Astrocyte of the spinal cord (primary cell): ENCODE measurements at places on chromosomes 5 and 9.

DNA sequence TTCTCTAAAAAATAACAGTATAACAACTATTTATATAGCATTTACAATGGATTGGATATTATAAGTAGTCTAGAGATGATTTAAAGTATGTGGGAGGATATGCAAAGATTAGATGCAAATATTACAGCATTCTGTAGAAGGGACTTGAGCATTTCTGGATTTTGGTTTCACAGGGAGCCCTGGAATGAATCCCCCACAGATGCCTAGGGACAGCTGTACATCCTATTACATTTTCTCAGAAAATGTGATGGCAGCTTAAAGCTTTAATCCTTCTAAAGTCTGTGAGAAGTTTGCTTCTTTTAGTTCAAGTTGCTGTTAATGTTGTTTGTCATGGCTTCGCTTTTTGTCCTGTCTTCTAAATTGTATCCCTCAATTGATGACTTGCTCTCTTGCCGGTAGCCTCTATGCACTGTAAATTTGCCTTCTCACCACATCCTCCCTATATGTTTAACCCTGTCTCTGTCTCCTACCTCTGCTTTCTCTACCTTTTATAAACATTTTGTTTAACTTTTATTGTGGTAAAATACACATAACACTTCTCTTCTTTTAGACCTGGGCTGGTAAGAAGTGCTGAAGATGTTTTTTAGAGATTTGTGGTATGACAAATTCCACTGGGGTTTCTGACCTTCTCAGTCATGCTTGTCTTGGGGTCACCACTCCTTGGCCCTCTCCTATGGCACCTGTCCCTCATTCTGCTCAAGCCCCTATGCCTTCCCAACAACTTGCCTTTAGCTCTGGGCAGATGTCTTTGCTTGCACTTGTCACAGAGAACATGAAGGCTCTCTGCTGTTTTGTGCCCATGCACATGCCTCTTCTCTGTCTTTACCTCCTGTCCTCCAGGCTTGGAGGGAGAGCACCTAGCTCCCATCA lies 37.9 kb downstream of the LNPEP start:
- DNase-seq, result no peak

DNA sequence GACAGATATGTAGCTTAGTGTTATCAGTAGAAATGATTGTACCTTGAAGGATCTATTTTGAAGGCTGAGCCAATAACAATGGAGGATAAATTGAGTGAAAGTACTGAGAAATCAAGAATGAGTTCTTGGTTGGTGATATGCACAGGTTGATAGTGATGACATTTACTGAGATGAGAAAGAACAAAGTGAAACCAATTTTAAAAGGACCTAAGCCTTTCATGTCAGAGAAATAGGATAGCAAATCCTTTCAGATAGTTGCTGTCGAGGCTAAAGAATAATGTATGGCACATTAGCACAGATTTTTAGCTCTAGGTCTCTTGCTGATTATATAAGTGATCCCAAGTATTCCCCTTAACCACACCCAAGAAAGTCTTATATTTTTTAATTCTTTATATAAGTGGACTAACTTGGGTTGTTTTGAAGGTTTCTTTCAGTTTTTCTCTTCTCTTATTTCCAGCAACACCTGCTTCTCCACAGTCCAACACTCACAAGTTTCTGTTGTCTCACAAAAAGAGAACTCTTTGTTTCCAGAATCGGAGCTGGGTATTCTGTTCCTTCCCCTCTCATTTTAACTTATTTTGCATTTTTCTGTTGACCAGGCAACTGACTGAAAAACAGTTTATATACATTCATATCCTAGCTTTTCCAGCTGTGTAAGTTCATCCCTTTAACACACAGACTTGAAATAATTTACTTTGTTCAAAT lies 286.9 kb upstream of the ATP10B start:
- no peak for DNase-seq

DNA sequence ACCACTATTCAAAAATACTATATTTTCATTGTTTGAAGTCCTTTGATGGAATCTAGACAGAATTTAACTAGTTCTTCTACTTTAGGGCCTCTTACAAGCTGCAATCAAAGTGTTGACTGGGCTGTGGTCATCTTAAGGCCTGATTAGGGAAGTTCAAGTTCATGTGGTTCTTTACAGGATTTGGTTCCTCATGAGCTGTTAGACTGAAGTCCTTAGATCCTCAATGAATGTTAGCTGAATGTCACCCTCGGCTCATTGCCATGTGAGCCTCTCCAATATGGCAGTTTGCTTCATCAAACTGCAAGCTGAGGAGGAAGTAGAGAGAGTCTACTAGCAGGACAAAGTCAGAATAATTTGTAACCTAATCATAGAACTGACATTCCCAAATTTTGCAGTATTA lies 135.1 kb downstream of the CSNK1G3 start:
- no peak for DNase-seq

DNA sequence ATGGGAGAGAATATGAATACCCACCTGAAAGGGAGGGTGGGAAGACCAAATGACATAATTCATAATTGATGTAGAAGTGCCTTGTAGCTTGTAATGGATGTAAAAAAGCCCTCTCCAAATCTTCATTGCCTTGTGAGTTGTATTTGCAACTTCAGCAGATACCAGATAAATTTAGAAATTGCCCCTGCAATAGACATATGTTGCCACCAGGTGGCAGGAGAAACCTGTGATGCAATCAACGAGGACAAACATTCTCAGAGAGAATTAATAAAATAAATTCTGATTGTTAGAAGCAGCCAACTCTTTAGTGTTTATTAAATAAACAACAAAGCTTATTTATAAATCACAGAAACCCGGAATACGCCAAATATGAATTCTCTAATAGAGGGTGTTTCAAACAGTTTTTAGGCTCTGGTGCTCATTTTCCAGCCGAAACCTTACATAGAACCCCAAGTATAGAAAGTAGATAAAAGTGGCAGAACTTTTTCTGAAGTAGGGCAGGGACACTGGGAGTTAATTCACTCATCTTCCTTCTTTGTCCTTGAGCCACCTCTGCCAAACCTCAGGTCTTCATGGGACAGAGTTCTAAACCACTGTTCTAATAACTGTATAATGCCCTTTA lies 147.8 kb downstream of the TMEM38B start:
- peak; percentile 51 for DNase-seq

DNA sequence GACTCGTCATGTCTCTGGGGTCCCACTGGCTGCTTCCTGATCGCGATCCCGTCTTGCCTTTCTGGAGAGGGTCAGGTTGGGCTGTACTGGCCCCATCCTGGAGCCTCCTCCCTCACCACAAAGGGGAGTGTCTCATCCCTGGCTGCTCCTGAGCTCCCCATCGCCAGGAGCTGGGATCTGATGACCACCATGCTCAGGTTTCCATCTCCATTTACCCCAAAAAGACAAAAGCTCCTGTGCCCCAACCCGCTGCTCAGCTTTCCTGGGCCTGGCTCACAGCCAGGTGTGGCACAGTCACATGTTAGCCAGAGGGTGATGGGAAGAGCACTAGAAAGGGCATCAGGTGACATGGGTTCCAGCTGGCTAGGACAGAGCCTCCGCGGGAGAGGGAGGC lies 47.3 kb upstream of the CDKN2AIPNL start:
- no peak for DNase-seq

GRCh38 chr5:5658226-5658625 lies 235.7 kb downstream of the ICE1 start:
- peak; percentile 43 for DNase-seq

- no peak for DNase-seq
Measured at GRCh38 chr5:177530638-177531037, 13.9 kb upstream of the DDX41 start.

DNA sequence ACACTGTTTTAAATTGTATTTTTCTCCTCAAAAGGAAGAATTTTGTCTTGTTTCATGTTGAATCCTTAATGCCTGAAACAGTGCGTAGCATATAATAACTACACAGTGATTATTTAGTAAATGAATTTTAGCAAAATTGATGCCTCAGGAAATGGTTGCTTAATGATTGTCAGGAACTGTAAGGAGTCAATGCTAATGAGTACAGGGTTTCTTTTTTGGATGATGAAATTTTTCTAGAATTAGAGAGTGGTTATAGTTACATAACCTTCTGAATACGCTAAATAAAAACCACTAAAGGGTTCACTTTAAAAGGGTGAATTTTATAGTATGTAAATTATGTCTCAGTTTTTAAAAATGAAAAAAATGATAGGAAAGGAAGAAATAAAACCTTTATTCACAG lies 14.9 kb downstream of the FAM151B start:
- no peak for DNase-seq

- peak; percentile 64 for DNase-seq
Measured at GRCh38 chr9:135990468-135991429, 29.6 kb upstream of the UBAC1 start.

- peak; percentile 83 for DNase-seq
Measured at GRCh38 chr9:87119328-87119881, 172.1 kb upstream of the GAS1 start.

GRCh38 chr5:139150367-139150999 lies 47.7 kb downstream of the SIL1 start:
- DNase-seq, result no peak

- DNase-seq, result no peak
Measured at GRCh38 chr5:139885172-139885856, 89.7 kb downstream of the PSD2 start.

GRCh38 chr9:132887181-132888120 lies 8.8 kb downstream of the SPACA9 start:
- no peak for DNase-seq

DNA sequence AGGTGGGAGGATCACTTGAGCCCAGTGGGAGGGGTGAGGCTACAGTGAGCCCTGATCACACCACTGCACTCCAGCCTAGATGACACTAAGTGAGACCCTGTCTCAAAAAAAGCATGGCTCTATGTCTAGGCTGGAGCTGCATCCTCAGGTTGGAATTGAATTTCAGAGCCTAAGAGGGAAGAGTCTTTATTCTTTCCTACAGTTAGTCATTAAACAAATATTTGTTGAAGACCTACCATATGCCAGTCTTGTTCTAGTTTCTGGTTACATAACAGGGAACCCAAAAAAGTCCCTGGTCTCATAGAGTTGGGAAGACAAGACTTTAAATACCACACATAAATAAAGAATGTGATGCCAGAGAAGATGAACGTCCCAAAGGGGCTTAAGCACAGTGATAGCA lies 6.9 kb upstream of the GRPEL2 start:
- DNase-seq, result no peak

DNA sequence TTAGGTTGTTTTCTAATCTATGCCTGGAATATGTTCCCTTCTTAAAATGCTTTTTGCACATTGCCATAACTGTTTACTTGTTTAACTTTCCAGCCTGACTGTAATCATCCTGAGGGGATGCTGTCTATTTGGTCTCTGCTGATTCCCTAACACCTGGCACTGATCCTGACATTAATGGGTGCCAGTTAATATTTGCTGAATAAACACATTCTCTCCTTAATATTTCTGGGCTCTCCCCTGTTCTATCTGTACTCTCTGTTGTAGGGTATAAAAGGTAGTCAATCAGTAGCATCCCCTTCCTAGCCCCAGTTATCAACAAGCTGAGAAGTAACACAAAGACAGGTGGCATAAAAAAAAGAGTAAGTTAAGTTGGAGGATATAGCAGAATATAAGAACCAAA lies 21.3 kb upstream of the SLC31A2 start:
- DNase-seq, result no peak

DNA sequence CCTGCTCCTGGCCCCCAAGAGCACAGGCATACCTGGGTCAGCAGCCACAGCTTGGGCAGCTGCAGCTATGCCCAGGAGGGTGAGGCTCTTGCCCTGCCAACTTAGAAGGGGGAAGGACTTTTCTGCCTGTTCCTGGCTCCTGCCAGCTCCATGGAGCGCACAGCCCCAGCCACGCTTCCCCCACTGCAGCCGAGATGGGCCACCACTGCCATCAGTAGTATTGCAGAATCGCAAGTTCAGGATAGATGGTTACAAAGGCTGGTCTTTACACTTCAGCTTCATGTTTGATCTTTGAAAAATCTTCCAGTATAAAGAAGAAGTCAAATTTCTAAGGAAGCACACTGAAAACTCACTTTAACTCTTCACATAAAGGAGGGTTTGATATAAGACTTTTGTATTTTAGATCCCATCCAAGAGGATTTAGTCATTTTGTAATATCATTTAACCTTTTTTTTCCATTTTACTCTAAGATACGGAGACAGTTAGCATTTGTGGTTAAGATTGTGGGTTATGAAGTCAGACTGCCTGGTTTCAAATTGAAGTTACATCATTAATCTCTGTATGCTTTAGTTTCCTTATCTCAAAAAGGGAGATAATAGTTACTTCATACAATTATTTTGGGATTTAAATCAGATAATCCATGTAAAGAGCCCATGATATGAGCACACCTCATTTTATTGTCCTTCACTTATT lies 81.8 kb downstream of the NLN start:
- peak; percentile 35 for DNase-seq

GRCh38 chr9:105485131-105485530 lies 37.3 kb downstream of the FSD1L start:
- no peak for DNase-seq

GRCh38 chr9:257957-258356 lies 43.3 kb downstream of the DOCK8 start:
- no peak for DNase-seq

DNA sequence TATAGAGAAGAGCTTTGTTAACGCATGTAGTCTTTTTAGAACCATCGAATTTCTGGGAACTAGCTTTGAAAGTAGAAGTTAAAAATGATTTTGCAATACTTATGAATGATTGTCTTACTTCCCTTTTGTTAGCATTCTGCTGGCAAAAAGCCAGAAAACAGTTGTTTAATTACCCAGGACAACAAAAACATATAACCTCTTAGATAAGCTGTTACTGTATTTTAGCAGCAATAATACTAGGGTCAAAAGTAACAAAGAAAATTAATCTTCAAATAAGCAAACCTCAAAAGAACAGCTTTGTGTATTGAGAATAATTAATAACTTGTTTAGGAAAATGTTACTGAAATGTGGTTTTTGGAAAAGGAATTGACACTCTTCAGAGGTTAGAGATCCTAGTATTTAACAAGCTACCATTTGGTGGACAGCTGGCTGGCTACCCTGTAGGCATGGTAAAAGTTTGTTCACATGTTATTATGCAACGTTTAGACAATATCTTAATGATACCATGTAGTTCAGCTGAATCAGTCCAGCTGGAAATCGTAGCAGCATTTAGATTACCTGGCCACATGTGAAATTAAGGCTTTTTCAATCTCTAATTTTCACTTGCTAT lies 3.8 kb downstream of the FGF10 start:
- no peak for DNase-seq

GRCh38 chr5:95093211-95093610 lies 191.7 kb downstream of the MCTP1 start:
- no peak for DNase-seq

DNA sequence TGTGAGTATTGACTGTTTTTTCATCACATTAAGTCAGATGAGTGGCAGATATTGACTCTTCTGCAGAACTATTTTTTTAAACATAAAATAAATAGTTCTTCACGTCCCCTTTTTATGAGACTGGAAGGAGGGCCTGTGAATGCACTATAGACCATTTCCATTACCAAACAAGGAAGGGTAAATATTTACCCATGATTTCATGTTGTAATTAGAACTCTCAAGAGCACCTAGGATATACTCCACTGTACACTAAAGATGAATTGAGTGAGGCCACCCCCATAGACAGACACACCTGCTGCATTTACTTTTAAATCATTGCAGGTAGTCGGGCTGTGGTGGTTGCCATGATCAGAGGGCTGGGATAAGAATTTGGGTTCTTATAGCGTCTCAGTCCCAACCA lies 22.6 kb downstream of the SLC36A1 start:
- DNase-seq, result no peak
